ENCODE measurements at places on chromosomes 16 and 17.

- DNase-seq = no peak
Measured at GRCh38 chr17:64685705-64686104, 23.6 kb upstream of the SMURF2 start.

- no peak for DNase-seq
Measured at GRCh38 chr17:7843257-7843535, 9.2 kb downstream of the KDM6B start.

DNA sequence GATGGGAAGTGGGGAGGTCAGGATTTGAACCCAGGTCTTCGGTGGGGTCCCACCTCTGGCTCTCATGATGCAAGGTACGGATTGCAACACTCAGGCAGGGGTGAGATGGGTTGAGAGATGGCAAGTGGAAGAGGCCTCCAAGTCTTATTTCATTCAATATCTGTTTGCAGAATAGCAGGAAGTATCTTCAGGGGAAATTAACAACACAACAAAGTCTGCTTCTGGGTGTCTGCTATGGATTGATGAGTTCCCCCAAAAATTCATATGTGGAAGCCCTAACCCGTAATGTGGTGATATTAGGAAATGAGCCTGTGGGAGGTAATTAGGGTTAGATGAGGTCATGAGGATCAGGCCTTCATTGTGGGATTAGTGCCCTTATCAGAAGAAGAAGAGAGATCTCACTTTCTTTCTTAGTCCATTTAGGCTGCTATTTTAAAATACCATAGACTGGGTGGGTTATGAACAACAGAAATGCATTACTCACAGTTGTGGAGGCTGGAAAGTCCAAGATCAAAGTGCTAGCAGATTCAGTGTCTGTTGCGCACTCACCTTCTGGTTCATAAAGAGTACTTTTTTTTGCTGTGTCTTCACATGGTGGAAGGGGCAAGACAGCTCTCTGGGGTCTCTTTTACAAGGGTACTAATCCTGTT, 4.4 kb upstream of the CD300H start:
- no peak for DNase-seq

GRCh38 chr16:83215406-83216001, 588.7 kb downstream of the CDH13 start:
- peak; percentile 40 for DNase-seq

DNA sequence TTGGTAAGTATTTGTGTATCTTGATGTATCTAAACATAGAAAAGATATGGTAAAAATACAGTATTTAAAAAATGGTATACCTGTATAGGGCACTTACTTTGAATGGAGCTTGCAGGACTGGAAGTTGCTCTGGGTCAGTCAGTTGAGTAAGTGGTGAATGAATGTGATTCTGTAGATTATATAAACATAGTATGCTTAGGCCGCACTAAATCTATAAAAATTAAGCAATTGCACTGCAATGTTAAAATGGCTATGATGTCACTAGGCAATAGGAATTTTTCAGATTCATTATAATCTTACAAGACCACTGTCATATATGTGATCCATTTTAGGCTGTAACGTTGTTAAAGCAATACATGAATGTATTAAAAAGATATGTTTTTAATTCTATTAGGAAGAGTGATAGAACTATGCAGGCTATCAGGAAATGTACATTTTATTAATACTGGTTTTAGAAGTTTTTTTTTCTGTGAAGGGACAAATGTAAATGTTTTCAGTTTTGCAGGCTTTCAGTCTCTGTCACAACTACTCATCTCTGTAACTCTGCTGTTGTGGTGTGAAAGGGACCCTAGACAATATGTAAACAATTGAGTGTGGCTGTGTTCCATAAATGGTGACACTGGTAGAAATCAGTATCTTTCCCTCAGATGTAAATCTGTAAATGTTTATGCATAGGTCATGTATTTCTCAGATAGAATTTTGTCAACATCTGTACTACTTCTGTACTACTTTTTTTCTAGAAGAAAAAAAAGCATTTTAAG, 10.5 kb downstream of the CBFB start:
- no peak for DNase-seq

- DNase-seq = no peak
Measured at GRCh38 chr17:12867726-12868125, 78.4 kb downstream of the ARHGAP44 start.

DNA sequence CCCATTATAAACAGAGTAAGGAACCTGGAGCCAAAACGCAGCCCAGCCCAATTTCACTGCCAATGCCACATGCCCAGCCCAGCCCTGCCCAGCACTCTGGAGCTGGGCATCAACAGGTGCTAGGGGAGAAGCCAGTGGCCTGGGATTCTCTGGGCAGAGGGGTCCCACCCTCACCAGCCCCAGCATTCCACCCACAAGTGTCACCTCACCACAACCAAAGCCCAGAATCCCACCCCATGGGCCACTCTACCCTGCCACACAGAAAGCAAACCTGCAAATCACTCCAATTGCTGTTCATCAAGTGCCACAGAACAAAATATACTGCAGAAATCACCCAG, 102.5 kb upstream of the CDH5 start:
- DNase-seq = no peak

DNA sequence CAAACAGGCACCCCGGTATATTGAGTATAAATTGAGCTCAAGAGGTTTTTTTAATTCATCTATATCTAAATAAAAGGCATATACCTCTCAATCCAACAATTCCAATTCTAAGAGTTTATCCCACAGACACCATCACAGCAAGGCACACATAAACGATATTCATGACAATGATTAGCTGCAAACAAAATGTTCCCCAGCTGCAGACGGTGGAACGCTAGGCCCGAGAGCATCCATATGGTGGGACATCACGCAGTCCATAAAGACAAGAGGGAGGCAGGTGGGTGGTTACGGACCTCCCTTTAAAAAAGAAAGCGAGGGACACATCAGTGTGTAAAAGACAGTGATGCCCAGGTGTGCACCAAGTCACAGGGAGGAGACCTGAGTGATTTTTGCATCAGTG, 28.1 kb downstream of the MEAK7 start:
- no peak for DNase-seq

DNA sequence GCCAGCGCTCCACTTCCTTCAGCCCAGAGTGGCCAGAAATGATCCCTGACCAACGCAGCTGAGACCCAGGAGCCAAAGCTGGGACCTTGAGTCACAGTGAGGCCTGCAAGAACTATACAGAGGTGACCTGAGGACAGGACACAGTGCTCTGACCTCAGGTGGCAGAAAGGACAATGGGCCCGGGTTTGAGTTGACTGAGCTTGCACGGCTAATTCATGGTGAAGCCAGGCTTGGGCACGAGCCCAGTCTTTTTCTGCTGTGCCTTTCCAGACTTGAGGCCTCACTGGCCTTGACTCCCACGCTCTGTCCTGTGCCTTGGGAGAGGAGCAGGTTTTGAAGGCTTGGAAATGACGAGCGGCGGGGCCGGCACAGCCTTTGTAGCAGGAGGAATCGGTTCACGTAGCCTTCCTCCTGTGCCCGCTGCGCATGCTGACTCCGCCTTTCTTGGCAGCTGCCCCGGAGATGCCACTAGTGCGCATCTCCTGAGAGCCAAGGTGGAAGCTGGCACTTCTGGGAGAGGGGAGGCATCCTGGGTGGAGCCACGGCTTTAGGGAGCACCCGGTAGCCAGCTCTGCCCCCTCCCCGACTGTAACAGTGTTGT, 34.9 kb downstream of the NDEL1 start:
- DNase-seq = no peak

DNA sequence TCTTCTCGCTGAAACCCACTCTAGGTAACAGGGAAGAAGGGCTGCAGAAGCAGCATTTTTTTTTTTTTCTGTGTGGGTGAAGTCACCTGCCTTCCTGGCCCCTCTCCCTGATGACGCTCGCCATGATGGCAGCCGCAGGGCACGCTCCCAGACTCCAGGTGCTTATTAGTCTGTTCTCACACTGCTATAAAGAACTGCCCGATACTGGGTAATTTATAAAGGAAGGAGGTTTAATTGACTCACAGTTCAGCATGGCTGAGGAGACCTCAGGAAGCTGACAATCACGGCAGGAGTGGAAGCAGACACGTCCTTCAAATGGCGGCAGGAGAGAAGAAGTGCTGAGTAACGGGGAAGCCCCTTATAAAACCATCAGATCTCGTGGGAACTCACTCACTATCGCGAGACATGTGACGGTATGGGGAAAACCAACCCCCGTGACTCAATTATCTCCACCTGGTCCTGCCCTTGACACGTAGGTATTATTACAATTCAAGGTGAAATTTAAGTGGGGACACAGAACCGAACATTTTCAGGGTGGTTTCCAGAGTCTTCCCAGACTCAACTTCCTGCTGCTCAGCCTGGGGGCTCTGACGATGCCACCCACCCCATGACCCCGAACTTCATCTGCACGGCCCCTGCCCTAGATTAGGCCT, 34.9 kb upstream of the NLRP1 start:
- peak; percentile 29 for DNase-seq

DNA sequence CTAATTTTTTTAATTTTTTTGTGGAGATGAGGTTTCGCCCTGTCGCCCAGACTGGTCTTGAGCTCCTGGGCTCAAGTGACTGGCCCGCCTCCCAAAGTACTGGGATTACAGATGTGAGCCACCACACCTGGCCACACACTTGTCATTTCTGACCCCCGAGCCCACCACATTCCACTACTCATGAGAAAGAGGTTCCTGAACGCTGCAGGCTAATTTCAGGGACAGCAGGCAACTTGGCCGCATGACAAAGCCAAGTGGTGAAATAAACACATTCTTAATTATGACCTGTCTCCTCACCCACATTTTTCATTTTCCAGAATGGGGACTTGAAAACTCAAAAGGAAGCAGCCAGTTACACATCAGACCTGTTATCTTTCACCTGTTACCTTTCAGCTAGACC, 114.5 kb downstream of the ABCC6 start:
- DNase-seq = no peak

DNA sequence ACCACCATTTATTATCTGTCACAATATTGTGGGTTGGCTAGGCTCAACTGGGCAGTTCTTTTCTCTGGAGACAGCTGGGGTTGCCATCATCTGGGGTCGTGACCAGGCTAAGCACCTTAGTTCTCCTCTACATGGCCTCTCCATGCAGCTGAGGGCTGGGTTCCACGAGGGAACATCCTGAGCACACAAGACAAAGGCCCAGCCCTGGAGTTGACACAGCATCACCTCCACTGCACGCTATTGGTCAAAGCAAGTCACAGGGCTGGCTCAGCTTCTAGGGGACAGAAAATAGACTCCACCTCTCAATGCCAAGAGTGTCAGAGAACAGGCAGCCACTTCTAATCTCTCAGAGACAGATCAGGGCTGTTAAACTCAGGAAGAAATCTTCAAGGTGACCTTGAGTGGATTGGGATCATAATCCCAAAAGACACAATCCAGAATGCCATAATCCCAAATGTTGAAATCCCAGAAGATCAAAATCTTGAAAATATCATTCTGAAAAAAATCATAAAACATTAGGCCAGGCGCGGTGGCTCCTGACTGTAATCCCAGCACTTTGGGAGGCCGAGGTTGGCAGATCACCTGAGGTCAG, 13.0 kb upstream of the USP10 start:
- DNase-seq = no peak

- no peak for DNase-seq
Measured at GRCh38 chr16:67429799-67430503, 970 bp upstream of the HSD11B2 start.

- DNase-seq = peak; percentile 20
Measured at GRCh38 chr17:13750816-13751793, 149.4 kb upstream of the HS3ST3A1 start.

DNA sequence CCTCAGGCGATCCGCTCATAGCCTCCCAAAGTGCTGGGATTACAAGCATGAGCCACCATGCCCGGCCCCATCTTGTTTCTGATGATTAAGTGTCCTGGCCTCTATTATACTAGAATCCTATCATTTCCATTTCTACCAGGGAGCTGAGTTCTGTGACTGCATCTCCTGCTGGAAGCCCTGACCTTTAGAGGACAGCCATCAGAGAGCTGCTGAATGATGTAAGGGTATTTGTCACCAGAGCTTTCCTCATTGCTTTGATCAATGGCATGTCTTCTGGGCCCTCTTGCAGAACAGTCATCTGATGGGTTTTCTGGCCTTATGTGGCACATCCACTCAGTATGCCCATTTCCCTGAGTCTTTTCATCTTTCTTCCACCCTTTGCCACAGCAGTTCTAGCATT, 39.9 kb downstream of the PSMD12 start:
- no peak for DNase-seq

GRCh38 chr17:2282297-2282873, 21.2 kb downstream of the SMG6 start:
- DNase-seq = no peak

- DNase-seq = no peak
Measured at GRCh38 chr16:87207965-87208364, 109.2 kb downstream of the C16orf95 start.

- DNase-seq = no peak
Measured at GRCh38 chr17:73650140-73650539, 5.9 kb upstream of the SDK2 start.

DNA sequence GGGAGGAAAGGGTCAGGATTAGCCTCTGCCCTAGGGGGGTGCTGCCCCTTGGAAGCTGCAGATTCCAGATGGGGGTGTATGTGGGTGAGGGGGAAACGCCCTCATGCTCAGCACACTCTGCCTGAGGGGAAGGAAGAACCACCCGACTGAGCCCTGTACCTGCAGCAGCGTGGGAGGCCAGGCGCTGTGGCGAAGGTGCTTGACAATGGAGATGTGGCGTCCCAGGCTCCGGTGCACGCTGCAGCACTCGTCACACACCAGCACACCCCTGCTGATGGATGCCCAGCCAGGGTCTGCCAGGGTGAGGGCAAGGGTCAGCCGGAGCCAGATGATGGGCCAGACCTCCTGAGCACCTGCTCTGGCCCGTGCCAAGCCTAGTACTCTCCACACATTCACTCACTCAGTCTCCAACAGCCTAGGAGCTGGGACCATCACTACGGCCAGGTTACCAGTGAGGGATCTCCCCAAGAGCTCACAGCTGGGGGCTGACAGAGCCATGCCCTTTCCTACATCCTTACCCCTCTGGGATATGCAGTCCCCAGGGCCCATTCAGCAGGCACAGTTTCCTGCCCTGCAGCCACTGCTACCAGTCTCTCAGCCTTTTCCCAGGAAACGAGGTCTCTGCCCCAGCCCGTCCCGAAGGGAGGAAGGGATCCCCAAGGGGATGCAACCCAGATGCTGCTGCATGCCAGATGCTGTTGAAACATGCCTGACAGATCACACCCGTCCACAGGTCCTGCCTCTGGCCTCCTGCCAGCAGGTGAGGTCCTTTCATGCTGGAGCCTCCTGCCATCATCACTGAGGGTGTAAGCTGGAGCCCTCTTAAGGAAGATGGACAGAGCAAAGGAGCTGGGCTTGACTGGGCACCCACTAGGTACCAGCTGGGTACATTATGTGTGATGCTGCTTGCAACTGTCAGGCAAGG, 5.9 kb downstream of the GIT1 start:
- no peak for DNase-seq

GRCh38 chr16:54164789-54165173, 121.8 kb downstream of the IRX3 start:
- no peak for DNase-seq

GRCh38 chr16:72877374-72878028, 170.4 kb downstream of the ZFHX3 start:
- peak; percentile 68 for DNase-seq
